Stimulated activated CD4-positive, alpha-beta T cell treated with anti-CD3 and anti-CD28 coated beads, Interleukin-1b, Interleukin-23, amount 100 ng/mL, for 48 hours (primary cell): ENCODE measurements at places on chromosomes 11 and 22.

- DNase-seq = no peak
These were observed 188.5 kb upstream of the MPPED2 start for GRCh38 chr11:30774496-30775232.

GRCh38 chr11:537622-538430 is 499 bp downstream of the LRRC56 start:
- no peak for DNase-seq

GRCh38 chr11:107397357-107397756 is 60.3 kb downstream of the CWF19L2 start:
- no peak for DNase-seq

GRCh38 chr11:46222490-46223251 is 54.8 kb upstream of the CREB3L1 start:
- DNase-seq = no peak

- DNase-seq = no peak
These were observed 1.6 kb upstream of the MAP4K2 start for GRCh38 chr11:64804346-64805210.

DNA sequence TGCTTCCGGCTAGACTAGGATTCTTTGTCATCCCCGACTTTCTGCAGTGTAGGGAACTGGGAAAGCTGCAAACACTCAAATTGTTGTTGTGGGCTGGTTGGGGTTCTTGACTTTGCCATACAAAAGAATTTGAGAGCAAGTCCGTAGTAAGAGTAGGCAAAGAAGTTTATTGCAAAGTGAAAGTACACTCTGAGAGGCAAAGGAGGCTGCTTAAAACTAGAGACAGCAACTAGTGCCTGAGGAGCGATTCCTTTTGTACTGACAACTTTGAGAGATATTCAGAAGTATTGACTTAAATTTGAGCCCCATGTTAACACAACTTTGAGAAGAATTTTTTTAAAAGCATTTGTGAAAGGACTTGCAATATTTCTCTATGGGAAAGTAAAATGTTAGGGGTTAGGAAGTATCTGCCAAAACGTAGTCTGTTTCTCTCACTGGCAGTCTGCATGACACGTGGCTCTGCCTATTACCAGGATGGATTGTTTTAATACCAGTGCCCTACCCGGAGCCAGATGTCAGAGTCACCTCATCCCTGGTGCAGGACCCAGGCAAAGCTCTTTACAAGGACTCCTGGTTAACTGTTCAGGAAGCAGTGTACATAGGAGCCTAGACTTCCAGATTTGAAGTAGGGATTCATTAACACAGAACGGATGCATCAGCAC is 85.0 kb upstream of the CLPB start:
- no peak for DNase-seq

DNA sequence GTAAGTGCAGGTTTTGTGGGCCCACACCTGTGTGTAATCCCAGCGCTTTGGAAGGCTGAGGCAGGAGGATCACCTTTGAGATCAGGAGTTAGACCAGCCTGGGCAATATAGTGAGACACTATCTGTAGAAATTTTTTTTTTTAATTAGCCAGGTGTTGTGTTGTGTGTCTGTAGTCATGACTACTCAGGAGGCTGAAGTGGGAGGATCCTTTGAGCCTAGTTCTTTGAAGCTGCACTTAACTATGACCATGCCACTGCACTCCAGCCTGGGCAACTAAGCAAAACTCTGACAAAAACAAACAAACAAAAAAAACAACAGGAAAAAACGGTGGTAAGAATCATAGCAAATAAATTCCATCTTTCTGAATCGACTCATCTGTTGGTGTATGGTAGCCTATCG is 268.6 kb upstream of the PDGFD start:
- no peak for DNase-seq

GRCh38 chr11:134082990-134083389 is 14.1 kb downstream of the JAM3 start:
- no peak for DNase-seq

DNA sequence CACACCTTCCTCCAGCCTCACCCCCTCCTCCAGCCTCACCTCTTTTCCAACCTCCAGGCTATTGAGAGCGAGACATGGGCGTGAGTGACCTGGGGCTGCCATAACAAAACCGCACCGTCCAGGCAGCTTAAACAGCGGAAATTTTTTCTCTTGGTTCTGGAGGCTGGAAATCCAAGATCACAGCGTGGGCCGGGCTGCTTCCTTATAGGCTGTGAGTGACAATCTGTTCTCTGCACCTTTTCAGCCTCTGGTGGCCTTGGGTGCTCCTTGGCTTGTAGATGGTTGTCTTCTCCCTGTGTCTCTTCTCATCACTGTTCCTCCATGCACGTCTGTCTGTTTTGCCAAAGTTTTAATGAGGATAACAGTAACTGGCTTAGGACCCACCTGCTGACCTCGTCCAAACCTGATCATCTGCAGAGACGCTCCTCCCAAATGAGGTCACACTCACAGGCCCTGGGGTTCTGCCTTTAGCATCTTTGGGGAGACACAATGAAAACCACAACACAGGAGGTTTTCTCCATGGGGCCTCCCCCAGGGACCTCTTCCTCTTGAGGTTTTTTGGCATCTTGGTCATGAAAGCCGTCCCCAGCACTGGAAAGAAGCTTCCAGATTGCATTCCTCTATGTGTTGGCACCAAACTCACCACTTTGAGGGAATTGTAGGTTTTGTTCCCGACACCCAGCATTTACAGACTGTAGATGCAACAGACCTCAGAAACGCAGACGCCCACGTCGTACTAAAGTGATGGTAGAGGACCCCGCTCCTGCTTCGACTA is 878.1 kb downstream of the BRD1 start:
- DNase-seq = no peak

DNA sequence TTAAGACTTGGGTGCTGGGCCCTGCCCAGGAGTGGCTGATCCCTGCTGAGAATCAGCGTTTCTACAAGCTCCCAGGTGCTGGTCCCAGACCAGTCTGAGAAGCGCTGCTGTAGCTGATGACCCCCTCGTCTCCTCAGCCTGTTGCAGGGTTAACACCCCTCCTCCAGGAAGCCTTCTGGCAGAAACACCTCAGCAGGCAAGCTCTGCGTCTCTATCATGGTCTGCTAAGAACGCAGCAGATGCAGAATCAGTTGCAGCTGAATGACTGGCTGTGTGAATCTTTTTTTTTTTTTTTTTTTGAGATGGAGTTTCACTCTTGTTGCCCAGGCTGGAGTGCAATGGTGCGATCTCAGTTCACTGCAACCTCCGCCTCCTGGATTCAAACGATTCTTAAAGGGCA is 132.5 kb downstream of the CACNA1I start:
- no peak for DNase-seq

- DNase-seq = no peak
These were observed 651.3 kb upstream of the KIRREL3 start for GRCh38 chr11:127651888-127652221.

DNA sequence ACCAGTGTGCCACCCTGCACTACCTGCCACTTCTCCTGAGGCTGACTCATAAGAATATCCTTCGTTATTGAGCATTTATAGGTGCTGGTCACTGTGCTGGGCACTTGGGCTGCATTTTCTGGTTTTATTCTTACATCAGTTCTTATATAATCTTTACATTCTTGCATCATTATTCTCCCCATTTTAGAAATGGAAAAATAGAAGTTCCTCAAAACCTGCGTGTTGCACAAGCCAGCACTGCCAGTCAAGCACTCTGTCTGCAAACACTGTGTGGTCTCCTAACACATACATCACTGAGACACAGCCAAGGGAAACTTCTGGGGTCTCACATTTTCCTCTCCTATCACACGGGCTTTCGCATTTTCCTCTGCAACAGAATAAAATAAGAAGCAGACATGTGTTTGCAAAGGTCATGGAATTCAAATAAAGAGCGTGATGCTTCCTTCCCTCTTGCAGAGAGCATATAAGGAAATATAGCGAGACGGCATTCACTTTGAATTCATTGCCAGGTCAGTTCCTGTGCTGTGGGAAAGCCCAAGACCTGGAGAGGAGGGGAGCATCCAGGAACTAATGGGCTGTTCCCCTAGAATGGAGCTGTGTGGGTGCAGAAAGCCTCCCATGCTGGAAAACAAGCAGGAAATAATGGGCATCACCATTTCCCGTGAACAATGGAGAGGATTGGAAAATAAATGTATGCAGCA is 73.9 kb upstream of the SEZ6L start:
- no peak for DNase-seq

DNA sequence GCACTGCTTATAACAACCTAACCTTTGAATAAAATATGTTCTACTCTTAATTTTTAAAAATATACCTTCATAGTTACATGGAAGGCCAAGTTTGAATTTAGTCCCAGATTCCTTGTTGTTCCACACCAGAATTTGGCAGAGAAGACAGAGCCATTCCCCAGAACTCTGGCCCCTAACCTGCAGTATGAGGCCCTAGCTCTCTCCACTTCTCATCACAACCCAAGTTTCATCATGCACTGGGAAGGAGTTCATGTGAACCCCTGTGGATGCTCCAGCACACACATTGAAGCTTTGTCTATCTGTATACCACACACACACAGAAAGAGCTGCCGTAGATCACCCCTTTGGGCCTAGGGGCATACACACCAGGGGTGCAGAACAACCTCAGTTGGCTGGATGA is 10.6 kb upstream of the BBOX1 start:
- DNase-seq = no peak

DNA sequence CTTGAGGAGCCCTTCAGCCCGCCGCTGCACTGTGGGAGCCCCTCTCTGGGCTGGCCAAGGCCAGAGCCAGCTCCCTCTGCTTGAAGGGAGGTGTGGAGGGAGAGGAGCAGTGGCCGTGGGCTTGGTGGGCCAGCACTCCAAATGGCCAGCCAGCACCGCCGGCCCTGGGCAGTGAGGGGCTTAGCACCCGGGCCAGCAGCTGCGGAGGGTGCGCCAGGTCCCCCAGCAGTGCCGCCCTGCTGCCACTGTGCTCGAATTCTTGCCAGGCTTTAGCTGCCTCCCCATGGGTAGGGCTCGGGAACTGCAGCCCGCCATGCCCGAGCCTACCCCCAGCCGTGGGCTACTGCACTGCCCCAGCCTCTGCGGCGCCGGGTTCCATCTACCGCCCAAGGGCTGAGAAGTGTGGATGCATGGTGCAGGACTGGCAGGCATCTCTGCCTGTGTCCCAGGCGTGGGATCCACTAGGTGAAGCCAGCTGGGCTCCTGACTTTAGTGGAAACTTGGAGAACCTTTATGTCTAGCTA is 82.7 kb downstream of the KCNA4 start:
- no peak for DNase-seq

GRCh38 chr11:59556115-59556916 is 45.0 kb downstream of the OR4D9 start:
- peak; percentile 85 for DNase-seq

DNA sequence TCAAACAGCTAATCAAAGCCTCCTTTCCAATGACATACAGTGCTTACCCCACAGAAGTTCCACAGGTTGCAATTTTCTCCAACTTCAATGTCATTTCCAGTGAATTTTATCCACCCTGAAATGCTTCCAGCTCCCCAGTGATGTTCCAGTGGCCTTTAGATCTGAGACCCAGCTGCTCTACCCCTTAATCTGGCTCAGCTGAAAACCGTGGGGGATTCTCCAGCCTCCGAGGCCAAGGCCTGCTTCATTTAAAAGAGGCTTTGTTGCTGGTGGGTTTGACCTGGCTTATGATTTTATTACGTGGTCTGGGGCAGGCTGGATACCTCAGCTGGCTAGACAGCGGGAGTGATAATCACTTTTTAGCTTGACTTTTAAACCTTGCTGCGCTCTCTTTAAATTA is 10.9 kb downstream of the HEPHL1 start:
- no peak for DNase-seq

GRCh38 chr22:20247010-20247505 is 21.1 kb downstream of the RTN4R start:
- DNase-seq = no peak

- DNase-seq = no peak
These were observed 5.2 kb upstream of the TBX10 start for GRCh38 chr11:67644472-67645418.

DNA sequence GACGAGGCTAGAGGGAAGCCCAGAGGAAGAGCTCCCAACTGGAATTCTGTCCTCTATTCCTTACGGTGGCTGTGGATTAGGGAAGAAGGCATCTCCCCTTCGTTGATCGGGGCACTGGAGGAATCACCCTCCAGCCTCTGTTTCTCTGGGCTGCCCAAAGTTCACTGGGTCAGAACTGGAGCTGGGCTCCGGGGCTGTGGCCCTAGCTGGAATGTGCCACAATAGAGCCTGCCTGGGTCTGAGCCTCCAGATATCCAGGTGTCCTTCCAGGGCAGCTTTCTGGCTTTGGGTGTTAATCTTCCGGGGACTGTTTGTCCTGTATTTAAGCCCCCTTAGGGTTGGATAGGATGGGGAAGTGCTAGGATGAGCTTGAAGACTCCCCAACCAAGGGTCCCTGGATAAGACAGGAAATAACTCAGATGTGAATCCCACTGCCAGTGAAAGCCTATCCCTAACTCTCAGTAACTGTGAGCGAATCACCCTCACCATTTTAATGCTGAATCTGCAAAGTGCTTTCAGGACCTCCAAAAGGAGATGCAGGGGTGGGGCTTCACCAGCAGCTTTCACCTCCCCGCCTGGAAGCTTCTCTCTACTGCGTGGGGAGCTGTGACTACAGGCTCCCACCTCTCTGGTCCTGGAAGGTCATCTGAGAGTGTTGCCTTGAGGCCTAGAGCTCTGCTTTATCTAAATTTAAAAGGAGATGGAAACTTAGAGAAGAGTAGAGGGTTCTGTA is 9.5 kb downstream of the YPEL4 start:
- no peak for DNase-seq

DNA sequence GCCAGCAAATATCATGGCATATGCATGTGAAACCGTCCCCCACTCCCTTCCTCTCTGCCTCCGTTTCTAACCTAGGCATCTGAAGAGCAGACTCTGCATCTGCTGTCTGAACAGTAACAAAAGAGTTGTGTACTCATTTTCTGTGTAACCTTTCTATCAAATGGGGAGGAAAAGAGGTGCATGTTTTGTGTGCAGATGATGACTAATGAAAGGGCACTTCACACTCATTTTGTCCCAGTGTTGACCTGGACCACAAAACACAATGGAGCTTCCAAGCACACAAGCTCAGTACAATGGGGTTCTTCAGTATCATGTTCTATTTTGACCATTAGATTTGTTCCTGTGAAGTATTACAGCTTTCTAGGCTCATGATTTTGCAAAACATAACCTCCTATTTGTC is 13.0 kb downstream of the JHY start:
- DNase-seq = no peak
